Peyer's patch (tissue), 4 donors: ENCODE measurements at places on chromosomes 3 and 15. TPM values are rescaled to one million over a fixed set of nuclear protein-coding genes. Genes with fewer than 3 reads are reported as not detected.

DNA sequence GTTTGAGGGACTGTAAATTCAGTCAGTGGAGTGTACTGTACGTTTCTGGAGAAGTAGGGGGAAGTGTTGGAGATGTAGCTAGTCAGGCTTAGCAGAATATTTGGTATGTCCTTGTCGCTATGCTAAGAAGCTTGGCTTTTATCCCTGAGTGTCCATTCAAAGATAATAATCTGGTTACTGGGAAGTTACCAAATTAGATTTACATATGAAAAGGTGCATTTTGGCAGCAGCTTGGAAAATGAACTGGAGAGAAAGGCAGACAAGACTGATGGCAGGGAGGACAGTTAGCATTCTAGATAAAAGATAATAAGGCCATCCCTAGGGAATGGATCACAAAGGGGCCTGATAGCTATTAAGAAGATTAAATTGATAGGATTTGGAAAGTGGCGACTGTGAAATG lies 58.7 kb downstream of the P2RY1 start:
- no peak for DNase-seq

Gene CCR8
- not detected for total RNA-seq

DNA sequence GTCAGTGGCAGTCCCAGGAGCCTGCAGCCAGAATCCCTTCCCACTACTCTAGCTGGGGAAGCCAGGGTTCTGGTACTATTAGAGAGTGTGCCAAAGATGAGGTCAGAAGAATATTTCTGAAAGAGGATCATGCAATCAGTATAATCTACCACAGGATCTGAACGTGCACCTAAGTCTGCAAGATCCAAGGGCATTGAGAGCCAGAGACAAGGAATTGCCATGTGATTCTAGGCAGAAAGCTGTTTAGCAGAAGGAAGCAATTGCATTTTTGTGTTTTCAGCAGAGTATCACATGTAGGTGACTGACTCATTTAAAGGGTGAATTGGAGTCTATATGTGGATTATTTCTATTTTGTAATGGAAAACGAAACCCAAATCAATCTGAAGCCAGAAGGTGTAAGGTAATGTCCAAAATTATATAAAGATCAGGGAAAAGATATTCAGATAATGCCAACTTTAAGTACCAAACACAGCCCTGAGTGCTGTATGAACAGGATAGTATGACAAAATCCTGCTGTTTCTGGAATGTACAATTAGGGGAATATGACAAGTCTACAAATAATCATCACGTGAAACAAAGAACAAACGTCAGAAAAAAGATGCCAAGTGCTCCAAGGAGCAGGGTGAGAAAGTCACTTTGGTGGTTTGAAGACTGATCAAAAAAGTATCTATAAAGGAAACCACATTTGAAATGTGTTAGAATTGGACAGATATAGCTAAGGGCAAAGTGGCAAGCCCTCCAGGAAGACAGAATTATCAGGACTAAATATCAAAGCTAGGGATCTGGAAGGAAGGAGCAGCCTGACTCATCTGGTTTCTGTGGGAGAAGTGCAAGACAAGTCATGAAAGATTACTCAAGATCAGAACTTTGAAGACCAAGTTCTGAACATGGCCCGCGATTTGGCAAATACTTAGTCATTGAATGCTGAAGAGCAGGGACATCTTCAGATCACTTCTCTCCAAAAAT lies 1036.6 kb downstream of the NTRK3 start:
- DNase-seq: no peak

DNA sequence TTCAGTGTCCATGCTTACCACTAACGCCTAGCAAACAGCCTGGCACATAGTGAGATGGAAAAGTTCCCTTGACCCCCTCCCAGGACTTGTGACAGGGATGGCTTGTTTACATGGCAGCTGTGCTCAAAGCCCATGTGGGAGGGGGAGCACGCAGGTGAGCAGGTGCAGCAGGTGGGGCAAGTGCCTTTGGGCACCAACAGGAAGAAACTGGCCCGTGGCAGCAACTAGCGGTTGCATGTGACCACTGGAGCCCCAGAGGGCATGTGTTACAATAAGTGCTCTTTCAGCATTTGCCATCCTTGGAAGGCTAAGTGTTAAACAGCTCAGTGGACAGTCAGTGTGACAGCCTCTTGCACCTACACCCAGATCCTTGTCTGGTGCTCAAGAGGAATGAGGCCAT lies 734.6 kb downstream of the TUSC7 start:
- no peak for DNase-seq

Gene RARRES1
- total RNA-seq: 225 TPM

GRCh38 chr3:8757551-8758518 lies 11.6 kb downstream of the OXTR start:
- DNase-seq: no peak

- no peak for DNase-seq
Observed at GRCh38 chr3:11607816-11608215, 35.9 kb downstream of the VGLL4 start.

DNA sequence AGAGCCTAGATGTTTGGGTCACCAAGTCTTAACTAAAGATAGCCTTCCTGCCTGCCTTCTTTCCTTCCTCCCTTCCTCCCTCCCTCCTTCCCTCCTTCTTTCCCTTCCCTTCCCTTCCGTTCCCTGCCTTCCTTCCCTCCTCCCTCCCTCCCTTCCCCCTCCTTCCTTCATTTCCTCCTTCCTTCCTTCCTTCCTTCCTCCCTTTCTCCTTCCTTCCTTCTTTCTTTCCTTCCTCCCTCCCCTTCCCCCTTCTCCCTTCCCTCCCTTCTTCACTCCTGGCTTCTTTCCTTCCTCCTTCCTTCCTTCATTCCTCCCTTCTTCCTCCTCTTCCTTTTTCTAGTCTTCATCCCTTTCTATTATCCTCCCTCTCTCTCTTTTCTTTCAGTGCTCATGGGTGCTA lies 2.0 kb downstream of the DNAJB8 start:
- DNase-seq: no peak

DNA sequence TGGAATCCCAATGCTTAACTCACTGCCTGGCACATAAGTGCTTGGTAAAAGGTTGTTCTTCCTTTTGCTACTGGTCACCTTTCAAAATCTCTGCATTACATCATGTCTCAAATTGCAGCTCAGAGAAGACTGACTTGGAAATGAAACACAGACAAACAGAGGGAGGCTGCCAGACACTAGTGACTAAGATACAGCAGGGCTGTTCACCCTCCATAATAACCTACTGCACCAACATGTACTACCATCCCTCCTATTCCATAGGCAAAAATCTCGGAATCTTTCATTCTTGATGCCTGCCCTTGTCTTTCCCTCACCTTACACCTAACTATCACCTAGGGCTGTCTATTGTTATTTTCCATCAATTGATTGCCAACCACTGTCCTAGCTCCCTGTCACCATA lies 502.3 kb upstream of the ADAMTS9 start:
- DNase-seq: no peak
